ENCODE measurements at places on chromosomes 1 and 21. TPM values are rescaled to one million over a fixed set of nuclear protein-coding genes. Genes with fewer than 3 reads are reported as not detected.

LCE2B gene
- total RNA-seq, result not detected

NAV1 gene
- total RNA-seq, result 13.3 TPM

TNFRSF14 gene
- total RNA-seq, result 35.4 TPM

CR2 gene
- total RNA-seq, result not detected

MAPKAPK2 gene
- total RNA-seq, result 30.2 TPM
